ENCODE measurements at places on chromosomes 16 and 17.

DNA sequence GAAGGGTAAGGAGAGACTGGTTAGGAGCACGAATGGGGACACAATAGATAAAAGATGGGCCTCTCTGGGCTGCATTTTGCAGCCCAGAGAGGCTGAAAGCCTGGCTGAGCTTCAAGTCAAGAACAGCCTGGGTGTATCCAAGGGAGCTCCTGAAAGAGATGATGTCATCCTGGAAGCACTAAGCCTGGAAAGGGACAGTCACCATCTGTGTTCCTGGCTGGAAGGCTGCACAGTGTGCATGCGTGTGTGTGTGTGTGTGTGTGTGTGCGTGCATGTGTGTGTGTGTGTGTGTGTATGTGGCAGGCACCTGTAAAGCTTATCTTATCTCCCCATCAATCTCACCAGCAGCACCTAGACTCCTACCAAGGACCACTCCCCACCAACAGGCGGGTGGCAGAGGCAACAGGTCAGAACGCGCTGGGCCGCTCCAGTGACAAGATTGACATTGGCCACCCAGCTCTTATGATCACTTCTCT lies 44.1 kb downstream of the COG7 start:
- no peak for DNase-seq

DNA sequence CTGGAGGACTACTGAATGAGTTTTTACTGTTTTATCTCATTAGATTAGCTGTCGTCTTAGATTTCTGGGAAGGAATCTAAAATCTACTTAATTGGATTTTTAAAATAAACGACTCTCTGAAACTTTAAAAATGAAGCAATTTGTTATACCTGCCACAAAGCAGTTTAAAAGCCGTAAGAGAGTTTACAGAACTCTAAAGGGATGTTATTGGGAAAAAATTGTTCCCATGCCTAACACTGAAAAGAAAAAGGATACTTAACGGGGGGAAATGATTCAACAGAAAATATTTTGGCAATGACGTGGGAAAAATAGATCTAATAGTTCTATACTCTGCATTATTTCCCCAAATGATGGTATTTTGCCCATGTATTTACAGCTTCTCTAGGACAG lies 27.0 kb downstream of the ARHGAP17 start:
- no peak for DNase-seq

DNA sequence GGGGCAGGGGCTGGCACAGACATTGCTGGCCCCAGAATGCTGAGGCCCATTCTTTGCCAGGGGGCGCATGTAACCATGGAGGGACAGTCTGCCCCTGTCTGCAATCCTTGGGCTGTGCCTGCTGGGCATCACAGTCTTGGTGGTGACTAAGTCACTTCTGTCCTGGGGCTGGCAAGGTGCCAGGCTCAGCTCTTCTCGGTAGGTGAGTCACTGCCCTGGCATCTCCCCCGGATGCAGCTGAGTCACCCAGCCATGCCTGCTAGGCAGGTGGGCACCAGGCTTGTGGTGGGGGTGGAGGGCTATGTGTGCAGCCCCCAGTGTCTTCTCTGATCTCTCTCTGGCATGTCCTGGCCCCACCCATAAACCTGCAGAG lies 5.6 kb downstream of the RARA start:
- DNase-seq: peak; percentile 61

DNA sequence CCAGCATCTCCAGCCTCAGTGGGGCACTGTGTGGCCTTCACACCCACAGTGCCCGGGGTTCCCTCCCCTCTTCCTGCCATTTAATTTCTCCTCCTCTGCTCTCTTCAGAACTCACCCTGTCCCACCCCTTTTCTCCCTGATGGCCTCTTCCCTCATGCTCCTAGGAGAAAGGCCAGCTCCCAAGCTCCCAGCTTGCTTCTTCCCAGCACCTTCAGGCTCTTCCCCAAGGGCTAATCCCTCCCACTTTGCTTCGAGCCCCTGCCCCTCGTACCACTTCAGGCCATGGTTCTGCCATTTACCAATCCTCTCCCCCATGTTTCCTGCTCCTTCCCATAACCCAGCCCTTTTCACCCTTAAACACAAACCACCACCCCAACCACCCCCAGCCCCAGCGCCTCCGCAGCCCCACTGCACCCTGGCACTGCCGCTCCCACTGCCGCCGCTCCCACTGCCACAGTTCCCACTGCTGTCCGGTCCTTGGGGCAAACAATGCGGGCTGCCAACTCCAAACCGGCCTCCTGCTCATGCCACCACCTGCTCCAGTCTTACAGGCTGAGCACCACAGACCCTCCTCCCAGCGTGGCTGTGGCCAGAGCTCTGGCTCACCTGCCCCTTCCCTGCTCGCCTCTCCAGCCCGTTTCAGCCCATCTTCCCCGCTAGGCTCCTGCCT lies 28.6 kb downstream of the ADAM11 start:
- no peak for DNase-seq

- DNase-seq: no peak
Observed at GRCh38 chr16:65121870-65122723, at the start of gene CDH11. Gene CDH11, minus strand, starts transcription at chr16:65122063. Its CDS starts 117,194 bp downstream, at chr16:65004869.

DNA sequence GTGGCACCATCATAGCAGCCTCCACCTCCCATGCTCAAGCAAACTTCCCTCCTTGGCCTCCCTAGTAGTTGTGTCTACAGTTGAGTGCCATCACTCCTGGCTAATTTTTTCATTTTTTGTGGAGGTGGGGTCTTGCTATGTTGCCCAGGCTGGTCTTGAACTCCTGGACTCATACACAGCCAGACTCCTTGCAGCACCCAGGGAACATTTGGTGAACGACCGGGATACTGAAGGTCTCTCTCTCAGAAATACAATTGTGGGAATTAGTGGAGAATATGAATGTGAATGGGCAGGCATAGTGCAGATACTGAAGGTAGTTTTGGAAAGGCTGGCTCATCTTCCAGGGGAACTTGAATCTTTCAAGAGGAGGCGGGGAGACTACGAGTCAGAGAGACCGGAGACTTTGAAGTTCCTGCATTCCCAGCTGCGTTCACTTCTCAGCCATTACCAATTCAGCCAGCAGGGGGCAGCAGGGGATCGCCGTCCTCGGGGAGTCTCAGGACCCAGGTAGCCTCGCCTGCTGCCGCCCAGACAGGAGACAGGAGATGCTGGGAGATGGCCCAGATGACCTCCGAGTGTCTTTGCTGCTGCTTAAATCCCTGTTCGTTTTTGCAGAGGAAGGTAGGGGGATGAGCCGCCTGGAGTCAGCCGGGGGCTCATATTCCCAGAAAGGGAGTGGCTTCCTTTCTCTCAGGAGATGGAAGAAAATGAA lies 68.6 kb downstream of the HAPSTR1 start:
- peak; percentile 8 for DNase-seq

GRCh38 chr17:17055286-17056155 lies 13.3 kb downstream of the MPRIP start:
- DNase-seq: no peak

GRCh38 chr17:65271296-65271695 lies 134.1 kb downstream of the RGS9 start:
- DNase-seq: no peak

DNA sequence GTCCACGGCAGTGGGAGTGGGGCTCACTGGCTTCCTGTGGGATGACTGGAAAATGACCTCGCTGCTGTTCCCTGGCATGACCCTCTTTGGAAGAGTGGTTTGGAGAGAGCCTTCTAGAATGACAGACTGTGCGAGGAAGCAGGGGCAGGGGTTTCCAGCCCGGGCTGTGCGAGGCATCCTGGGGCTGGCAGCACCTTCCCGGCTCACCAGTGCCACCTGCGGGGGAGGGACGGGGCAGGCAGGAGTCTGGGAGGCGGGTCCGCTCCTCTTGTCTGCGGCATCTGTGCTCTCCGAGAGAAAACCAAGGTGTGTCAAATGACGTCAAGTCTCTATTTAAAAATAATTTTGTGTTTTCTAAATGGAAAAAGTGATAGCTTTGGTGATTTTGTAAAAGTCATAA lies 7.8 kb upstream of the RNF213 start:
- DNase-seq: no peak

GRCh38 chr17:46212634-46213435 lies 19.6 kb upstream of the KANSL1 start:
- DNase-seq: no peak

- DNase-seq: no peak
Observed at GRCh38 chr17:73516431-73516830, 127.8 kb downstream of the SDK2 start.

DNA sequence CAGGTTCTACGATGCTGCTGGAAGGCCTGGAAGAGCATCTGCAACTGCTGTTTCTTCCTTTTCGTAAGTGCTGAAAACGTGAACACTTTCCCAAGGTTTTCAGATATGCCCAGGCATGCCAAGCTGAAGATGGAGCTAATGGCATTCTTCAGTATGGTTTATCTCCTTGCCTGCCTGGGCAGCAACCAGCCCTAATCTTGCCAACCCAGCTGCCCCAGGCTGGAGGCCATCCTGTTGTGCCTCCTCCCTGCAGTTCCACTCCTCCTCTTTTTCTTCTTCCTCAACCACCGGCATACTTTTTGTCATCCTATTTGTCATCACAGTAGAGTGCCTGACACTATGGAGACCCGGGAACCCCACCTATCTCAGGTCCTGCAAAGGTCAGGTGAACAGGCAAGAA lies 1849.3 kb downstream of the TP53TG3F start:
- DNase-seq: no peak

- DNase-seq: no peak
Observed at GRCh38 chr16:23244122-23244521, 58.0 kb upstream of the SCNN1B start.

DNA sequence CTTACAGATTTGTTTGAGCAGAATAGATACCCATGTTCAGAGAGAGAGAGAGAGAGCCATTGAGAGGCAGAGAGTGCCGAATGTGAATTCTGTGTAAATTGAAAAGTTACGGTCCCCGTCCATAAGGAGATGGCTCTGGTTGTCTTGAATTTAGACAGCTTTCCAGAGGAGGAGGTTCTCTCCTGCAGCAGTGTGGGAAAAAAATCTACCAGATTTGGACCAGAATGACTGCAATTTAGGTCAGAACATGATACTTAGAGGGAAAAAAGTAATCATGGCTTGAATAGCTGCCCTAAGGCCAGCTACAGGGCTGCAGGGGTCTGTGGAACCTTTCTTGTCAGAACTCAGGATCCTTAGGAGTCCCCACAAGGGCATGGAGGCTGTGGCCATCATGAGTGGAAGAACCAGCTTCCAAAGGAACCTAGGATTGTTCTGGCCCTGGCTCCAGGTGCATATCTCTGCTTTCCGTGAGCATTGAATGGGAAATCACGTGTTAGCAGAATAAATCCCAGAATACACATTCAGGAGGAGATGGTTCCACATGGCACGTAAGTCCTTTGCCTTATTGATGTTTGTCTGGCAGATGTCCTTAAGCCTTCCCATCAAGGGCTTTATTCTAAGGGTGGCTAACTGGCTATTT lies 13.0 kb downstream of the PITPNC1 start:
- no peak for DNase-seq

DNA sequence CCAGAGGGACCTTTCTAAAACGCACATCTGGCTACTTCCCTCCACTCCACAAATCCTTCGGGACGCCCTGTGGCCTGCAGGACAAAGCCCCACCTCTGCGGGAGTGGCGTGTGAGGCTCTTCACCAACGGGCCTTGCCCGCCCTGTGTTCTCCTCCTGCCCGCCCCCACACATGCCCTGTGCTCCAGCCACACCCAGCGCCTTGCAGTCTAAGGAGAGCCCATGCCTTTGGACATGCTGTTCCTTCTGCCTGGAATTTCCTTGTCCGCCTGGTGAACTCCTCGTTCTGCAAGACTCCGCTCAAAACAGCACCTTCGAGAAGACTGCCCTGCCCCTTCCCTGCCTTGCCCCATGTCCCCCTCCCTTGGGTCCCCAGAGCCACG lies 7.4 kb downstream of the ELOB start:
- DNase-seq: no peak

DNA sequence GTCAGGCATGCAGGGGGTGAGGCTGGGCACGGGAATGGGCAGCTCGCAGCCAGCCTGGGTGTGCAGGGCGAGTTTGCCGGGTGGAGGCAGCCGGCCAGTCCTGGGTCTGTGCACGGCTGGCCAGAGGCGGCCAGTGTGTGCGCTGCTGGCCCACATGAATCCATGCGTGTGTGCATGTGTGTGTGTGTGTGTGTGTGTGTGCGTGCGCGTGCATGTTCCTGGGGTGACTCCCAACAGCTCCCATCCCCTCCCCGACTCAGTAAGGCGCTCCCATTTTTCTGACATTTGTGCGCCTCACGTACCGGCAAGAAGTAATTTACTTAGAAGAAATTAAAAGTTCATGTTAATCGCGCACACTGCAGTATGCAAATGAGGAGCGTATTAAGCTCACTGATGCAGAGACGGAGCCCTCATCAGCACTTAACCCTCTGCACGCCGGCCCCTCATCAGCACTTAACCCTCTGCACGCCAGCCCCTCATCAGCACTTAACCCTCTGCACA lies 55.4 kb upstream of the ACSF3 start:
- DNase-seq: no peak

- DNase-seq: no peak
Observed at GRCh38 chr17:57342963-57343589, 86.8 kb downstream of the MSI2 start.

DNA sequence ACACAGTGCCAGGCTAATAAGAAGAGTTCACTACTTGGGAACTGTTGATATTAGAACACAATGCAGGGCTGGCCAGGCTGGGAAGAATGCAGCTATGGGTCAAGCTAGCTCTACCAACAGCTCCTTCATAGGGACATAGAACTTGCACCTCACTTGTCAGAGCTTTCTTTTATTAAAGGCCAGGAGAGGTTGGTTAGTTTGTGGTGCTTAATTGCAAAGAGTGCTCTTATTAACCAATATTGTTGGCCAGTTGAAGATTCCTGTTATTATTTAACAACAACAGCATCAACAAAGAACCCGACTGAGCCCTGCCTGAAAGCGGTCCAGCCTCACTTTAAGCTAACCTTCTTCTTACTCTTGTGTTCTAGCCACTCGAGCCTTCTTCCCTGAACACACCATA lies 43.4 kb upstream of the ANKFN1 start:
- DNase-seq: no peak

DNA sequence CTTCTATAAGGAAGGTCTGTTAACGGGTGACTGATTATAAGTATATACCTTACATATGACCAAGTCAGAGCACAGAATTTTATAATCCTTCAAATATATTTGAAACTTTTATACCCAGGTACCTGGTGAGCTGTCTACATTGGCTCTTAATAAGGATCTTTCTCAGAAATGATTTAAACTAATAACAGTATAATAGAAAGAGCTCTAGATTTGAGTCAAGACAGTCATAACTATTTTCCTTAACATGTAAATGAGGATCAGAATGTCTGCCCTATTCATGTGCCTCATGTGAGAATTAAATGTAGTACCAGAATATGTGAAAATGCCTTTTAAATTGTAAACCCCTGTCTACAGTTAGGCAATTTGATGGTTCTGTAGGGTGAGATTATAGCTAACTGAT lies 14.5 kb downstream of the CBFB start:
- no peak for DNase-seq

DNA sequence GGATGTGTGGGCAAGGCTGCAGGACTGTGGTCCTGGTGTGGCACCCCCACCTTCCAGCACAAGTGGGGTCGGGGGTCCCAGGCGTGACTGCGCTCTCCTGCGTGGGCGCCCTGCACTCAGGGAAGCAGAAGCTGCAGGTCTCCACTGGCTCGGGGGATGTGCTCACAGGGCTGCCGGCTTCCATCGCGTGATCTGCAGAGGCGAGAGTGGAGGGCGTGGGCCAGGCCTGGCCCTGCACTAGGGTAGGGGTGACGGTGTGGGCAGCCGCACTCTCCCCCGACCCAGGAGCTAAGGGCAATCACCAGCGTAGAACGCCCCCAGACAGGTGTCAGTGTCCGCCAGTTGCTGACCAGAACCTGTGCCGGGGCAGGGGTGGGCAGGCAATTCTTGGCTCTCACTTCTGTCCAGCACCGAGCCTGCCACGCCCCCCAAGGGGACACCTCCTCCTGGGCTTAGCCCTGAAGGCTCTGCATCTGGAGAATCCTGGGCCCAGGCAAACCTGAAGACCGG lies 32.3 kb downstream of the TNFRSF13B start:
- DNase-seq: no peak

Data from activated CD8-positive, alpha-beta memory T cell treated with anti-CD3 and anti-CD28 coated beads for 48 hours (primary cell).